ENCODE measurements at places on chromosomes 5 and 9. TPM values are rescaled to one million over a fixed set of nuclear protein-coding genes. Genes with fewer than 3 reads are reported as not detected.

SLC6A19 gene
- total RNA-seq, result not detected

BHMT gene
- total RNA-seq, result not detected

PCDHGA8 gene
- 4.0 TPM for total RNA-seq

IL5 gene
- not detected for total RNA-seq

RBM18 gene
- total RNA-seq, result 12.6 TPM

NRARP gene
- 0.20 TPM for total RNA-seq

SLC34A3 gene
- total RNA-seq, result not detected

CACNA1B gene
- 0.07 TPM for total RNA-seq

CYLC2 gene
- not detected for total RNA-seq

N4BP3 gene
- total RNA-seq, result 0.13 TPM

Data from smooth muscle cell of the pulmonary artery (primary cell).